ENCODE measurements at places on chromosomes 3 and 15. TPM values are rescaled to one million over a fixed set of nuclear protein-coding genes. Genes with fewer than 3 reads are reported as not detected.

DNA sequence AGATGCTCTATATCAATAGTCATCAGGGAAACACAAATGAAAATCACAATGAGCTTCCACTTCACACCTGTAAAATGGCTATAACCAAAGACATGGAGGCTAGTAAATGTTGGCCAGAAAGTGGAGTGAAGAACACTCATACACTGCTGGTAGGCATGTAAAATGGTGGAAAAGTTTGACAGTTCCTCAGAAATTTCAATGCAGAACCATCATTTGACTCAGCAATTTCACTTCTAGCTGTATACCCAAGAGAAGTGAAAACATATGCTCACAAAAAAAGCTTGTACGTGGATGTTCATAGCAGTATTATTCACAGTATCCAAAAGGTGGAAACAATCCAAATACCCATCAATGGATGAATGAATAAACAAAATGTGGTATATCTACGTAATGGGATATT is 19.2 kb upstream of the TOP2B start:
- no peak for DNase-seq
- H3K4me1 ChIP-seq, result no peaks in the 10 kb centered on the region
- no peak overlapping the region for H3K4me3 ChIP-seq
- H3K27me3 ChIP-seq, result no peaks in the 10 kb centered on the region

GRCh38 chr3:22933051-22933840 is 269.9 kb upstream of the UBE2E2 start:
- no peaks in the 10 kb centered on the region for H3K27me3 ChIP-seq
- H3K4me3 ChIP-seq, result no peak overlapping the region
- H3K27ac ChIP-seq, result no peak overlapping the region
- peaks cover 8% of the 10 kb centered on the region for H3K4me1 ChIP-seq
- no peaks in the 10 kb centered on the region for H3K36me3 ChIP-seq

DNA sequence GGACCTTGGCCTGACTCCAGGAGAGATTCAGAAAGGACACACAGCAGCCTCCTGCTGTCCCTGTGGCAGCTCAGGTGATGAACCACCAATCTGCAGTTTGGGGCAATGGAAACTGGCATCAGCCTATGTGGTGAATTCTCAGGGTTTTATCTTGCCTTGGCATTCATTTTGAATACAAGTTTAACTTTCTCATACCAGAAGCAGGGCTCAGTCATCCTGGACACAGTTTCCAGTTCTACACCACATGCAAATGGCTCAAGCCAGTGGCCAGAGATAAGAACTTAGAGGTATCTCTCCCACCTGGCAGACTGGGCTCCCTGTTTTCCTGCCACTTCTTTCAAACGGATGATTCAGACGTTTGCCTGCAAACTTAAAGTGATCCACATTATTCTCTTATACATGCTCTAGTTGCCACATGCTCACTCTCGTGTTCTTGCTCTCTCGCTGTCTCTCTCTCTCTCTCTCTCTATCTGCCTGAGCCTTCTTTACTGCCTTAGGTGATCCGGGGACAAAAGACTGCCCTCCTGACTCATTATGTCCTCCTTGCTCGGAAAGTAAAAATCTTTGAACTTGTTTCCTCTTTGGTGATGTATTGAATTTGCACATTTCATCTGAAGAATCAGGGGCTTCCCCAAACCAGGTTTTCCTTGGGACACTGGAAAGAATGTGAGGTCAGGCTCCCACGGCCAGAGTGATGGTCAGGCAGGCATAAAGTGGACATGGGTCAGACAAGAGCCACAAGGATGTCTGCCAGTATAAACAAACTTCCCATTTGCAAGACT is 99.6 kb upstream of the STT3B start:
- H3K4me1 ChIP-seq, result no peaks in the 10 kb centered on the region
- H3K27me3 ChIP-seq, result no peaks in the 10 kb centered on the region
- H3K4me3 ChIP-seq, result no peak overlapping the region
- no peak overlapping the region for H3K27ac ChIP-seq
- peaks cover 9% of the 10 kb centered on the region for H3K36me3 ChIP-seq

DNA sequence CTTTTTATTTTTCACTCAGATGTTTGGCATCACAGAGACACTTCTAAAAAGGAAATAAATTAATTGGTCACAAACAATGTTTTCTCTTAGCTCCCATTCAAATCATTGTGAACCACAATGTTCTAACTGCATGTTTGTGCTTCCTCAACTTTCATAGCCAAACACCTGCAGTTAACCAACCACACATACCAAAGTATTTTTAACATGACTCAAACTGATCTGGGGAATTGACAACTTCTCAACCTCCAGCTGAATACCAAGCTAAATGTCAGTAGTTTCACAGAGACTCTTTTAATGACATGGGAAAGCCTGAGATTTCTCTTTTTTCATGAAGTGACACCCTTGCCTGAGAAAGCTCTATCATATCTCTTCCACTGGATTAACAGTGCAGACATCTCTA is 217.9 kb upstream of the MME start:
- H3K36me3 ChIP-seq, result no peaks in the 10 kb centered on the region
- no peaks in the 10 kb centered on the region for H3K4me1 ChIP-seq
- H3K27ac ChIP-seq, result no peak overlapping the region
- no peak overlapping the region for H3K4me3 ChIP-seq
- H3K27me3 ChIP-seq, result no peaks in the 10 kb centered on the region
- no peak for DNase-seq

DNA sequence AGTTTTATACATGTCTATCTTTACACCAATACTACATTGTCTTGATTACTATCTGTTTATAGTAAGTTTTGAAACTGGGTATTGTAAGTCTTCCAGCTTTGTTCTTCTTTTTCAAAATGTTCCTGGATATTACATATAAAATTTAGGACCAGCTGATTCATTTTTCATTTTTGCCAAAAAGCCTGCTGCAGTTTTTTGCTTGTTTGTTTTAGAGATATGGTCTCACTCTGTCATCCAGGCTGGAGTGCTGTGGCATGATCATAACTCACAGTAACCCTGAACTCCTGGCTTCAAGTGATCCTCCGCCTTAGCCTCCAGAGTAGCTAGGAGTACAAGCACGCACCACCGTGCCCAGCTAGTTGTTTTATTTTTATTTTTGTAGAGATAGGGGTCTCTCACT is 20.4 kb upstream of the AP4E1 start:
- peaks cover 8% of the 10 kb centered on the region for H3K36me3 ChIP-seq
- H3K27ac ChIP-seq, result no peak overlapping the region
- no peak for DNase-seq
- no peaks in the 10 kb centered on the region for H3K27me3 ChIP-seq
- peaks cover 15% of the 10 kb centered on the region for H3K4me1 ChIP-seq
- no peak overlapping the region for H3K4me3 ChIP-seq

DNA sequence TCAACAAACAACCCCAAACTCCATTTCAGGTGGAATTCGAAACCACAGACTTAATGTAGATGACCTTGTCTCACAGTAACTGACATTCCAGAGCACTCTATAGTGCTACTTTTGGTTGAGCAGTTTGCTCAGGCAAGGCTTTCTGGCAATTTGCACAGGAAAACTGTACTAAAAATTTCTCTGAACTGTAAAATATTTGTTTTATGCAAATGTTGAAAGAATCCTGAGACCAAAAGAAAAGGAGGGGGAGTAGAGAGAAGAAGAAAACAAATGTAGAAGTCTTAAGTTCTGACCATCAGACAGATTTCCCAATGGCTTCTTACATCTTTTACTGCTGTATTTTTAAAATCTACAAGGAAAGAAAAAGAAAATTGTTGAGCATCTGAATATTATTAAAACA is 53.5 kb downstream of the DTWD1 start:
- no peaks in the 10 kb centered on the region for H3K36me3 ChIP-seq
- peaks cover 3% of the 10 kb centered on the region for H3K4me1 ChIP-seq
- DNase-seq, result no peak
- no peak overlapping the region for H3K4me3 ChIP-seq

DNA sequence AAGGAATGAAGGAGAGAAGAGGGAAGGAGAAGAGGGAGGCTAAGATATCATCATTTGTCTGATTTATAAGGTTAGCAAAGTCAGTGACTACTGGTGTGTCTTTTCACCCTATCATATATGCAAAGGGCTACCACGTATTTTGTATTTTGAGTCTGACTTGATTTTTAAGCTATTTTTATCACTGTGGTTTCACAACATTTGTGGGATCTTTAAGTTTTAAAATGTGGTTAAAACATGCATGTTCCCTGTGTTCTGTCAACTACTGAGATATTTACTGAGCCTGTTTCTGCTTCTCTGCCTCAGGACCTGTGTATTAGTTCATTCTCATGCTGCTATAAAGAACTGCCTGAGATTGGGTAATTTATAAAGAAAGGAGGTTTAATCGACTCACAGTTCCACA is 22.5 kb upstream of the SPTSSB start:
- DNase-seq, result no peak
- H3K36me3 ChIP-seq, result no peaks in the 10 kb centered on the region
- no peak overlapping the region for H3K4me3 ChIP-seq
- no peaks in the 10 kb centered on the region for H3K4me1 ChIP-seq

Gene USP19
- total RNA-seq, result 79.7 TPM

GRCh38 chr3:156728267-156728985 is 54.0 kb downstream of the TIPARP start:
- H3K4me1 ChIP-seq, result peaks cover 4% of the 10 kb centered on the region
- no peak for DNase-seq
- no peaks in the 10 kb centered on the region for H3K36me3 ChIP-seq
- H3K27me3 ChIP-seq, result no peaks in the 10 kb centered on the region
- H3K27ac ChIP-seq, result no peak overlapping the region

DNA sequence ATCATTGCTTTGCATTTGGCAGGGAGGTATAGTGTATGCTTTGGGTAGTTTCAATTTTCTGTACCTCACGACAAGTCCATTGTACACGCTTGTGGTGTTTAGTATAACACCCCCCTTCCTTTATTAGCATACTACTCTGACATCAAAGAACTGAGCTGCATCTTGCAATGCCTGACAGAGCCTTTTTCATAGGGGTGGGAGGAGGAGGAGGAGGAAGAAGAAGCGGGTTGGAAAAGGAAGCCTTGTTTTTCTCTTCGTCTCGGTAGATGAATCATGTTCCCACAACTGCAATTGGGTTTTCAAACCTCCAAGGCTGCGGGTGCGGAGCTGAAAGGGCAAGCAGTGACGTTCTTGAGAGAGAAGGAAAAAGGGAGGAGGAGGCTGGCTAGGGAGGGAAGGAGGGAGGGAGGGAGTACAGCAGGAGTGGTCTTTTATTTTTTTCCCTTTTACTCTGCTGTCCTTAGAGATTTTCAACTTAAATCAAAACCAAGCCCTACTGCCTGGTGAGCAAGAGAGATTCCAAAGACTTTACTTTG is 175.7 kb downstream of the KLHL25 start:
- no peak overlapping the region for H3K4me3 ChIP-seq
- H3K27me3 ChIP-seq, result no peaks in the 10 kb centered on the region
- H3K4me1 ChIP-seq, result peaks cover 40% of the 10 kb centered on the region
- DNase-seq, result peak; percentile 42
- H3K27ac ChIP-seq, result no peak overlapping the region

DNA sequence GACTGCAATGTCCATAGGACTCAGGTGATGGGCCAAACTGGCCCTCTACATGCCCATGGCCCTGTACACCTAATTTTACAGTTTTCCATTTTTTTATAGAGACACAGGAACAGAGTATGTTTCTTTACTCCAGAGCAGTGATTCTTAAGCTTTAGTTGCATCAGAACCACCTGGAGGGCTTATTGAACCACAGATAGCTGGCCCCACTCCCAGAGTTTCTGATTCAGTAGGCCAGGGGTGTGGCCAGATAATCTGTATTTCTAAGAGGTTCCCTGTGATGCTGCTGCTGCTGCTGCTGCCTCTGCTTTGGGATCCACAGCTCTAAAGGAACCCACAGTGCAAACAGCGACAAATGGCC is 5.1 kb downstream of the RBP1 start:
- H3K27me3 ChIP-seq, result no peaks in the 10 kb centered on the region
- peaks cover 5% of the 10 kb centered on the region for H3K36me3 ChIP-seq
- peak overlapping the region; percentile 98 for H3K27ac ChIP-seq
- no peak for DNase-seq
- peaks cover 89% of the 10 kb centered on the region for H3K4me1 ChIP-seq

Gene TPRG1
- total RNA-seq, result 2.4 TPM

DNA sequence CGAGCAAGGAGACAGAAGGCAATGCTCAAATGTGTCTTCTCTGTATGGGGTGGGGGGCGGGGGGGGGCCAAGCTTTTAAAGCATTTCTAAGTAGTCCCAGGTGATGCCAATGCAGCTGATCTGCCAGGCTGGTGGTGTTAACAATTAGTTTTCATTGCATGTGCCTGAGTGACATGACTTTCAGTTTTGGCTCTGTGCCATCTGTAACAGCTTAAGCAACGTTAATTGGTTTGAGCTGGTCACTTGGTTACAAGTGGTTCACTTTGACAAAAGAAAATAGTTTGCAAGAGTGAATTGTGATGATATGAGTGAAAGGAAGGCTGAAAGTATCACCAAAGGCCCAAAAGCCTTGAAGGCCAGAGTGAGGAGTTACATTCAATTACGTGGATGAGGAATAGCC is 26.4 kb upstream of the LRIG1 start:
- no peak overlapping the region for H3K4me3 ChIP-seq
- H3K27me3 ChIP-seq, result peaks cover 16% of the 10 kb centered on the region
- DNase-seq, result no peak
- H3K4me1 ChIP-seq, result peaks cover 20% of the 10 kb centered on the region
- H3K27ac ChIP-seq, result no peak overlapping the region
- H3K36me3 ChIP-seq, result no peaks in the 10 kb centered on the region

Gene CD276
- 178 TPM for total RNA-seq

DNA sequence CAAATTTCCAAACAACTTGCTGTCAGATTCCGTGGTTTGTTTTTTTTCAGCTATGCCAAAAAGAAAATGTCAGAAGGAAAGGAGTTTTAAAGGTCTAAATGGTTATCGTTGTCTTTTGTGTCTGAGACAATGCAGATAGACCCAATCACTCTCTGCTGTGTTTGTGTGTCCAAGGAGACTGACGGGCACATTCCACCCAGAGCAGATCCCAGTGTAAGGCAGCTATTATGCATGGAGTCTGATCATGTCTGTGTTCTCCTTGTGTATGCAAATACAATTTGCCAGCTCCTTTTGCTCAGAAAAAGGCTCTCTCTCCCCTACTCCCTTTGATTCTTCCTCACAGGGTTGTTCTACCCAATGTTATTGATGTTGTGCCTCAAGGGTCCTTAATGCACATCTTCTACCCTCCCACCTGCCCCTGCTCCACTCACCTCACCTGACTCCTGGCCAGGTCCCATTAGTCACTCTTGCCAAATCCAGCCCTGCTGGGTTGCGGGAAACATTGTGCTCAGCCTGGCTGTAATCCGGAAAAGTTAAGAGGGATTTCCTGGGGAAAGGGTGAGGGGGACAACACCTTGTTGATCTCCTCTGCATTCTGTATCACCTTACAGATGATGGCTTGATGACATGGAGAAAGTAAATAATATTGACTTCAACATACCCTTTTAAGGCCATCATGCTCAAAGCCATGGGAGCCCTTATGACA is 61.0 kb downstream of the OTOL1 start:
- H3K36me3 ChIP-seq, result no peaks in the 10 kb centered on the region
- peaks cover 3% of the 10 kb centered on the region for H3K27me3 ChIP-seq
- peaks cover 27% of the 10 kb centered on the region for H3K4me1 ChIP-seq
- H3K4me3 ChIP-seq, result no peak overlapping the region
- H3K27ac ChIP-seq, result no peak overlapping the region
- no peak for DNase-seq

Gene TRH
- 0.13 TPM for total RNA-seq
